ENCODE measurements at places on chromosomes 7 and 10. TPM values are rescaled to one million over a fixed set of nuclear protein-coding genes. Genes with fewer than 3 reads are reported as not detected.

DNA sequence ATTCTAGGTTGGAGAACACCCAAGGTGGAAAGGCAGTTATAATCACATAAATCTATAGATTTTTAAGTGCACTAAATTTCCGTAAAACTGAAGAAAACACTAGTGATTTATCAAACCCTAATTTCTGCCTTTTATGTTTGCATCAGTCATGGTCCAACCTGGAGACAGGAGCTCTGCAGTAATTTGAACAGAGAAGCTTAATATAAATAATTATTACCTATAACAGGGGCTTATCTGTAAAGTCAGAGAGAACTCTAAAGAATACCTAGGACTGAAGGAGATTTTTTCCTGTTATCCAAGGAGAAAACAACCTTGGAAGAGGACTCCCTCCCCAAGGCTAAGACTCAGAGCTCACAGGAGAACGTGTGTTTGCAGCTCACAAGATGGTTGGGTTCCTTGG lies 95.1 kb downstream of the MPP7 start:
- no peak for DNase-seq

The ADAM22 gene
- 76.2 TPM for total RNA-seq

DNA sequence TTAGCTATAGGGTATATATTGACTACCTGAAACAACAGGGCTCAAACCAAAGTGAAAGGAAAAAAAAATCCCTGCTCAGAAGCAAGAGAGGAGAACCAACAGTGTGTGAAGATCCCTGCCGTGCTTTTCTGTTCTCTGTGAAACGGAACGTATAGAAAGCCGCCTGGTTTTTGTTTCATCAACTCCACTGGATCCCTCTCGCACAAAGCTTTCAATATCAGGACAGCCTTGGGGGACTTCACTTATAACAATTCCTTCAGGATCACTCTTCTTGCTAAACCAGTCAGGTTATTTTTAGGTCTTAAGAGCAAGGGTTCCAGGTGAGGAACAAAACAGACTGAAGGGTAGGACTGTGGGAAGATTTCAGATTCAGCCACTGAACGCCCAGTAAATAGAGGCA lies 151.1 kb upstream of the CACNA2D1 start:
- no peak for DNase-seq

DNA sequence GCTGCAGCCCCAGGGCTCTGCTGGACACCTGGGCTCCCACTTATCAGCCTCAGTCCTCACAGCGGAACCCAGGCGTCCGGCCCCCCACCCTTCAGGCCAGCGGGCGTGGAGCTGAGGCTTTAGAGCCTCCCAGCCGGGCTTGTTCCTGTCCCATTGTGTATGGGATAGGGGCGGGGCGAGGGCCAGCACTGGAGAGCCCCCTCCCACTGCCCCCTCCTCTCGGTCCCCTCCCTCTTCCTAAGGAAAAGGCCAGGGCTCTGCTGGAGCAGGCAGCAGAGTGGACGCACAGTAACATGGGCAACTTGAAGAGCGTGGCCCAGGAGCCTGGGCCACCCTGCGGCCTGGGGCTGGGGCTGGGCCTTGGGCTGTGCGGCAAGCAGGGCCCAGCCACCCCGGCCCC lies 2.7 kb downstream of the NOS3 start:
- no peak for DNase-seq

GRCh38 chr7:132654150-132654549 lies 77.9 kb upstream of the PLXNA4 start:
- DNase-seq = no peak

DNA sequence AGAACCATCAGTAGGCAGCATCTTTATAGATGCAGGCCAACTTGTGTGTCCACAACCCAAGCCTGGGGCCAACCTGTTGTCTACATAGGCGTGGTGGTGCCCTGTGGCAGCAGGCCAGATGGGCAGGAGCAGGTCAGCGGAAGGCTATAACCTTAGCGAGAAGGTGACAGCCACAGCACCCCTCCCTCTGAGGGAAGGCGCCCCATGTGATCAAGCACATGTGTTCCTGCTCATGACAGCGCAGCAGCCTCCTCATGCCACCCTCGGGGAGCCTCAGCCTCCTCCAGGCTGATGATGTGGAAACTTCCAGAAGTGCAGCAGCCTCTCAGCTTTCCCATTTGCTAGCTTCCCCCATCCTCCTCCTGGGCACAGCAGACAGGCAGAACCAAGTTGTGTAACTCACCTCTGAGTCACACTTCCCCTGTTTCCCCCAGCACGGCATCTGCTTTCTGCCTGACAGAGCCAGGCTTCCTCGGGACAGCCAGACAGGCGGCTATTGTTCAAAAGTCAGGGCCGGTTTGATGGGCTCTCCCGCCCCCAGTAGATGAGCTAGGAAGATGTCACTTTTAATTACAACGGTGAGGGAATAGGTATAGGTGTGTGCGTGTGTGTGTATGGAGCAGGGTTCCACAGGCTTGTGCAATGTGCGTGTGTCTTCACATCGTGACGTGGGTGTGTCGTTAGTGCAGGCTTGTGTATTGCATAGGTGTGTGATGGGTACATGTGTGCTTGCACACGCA lies 312.0 kb upstream of the ZMIZ1 start:
- peak; percentile 38 for DNase-seq

GRCh38 chr10:4373098-4373497 lies 452.9 kb upstream of the AKR1E2 start:
- DNase-seq = no peak

DNA sequence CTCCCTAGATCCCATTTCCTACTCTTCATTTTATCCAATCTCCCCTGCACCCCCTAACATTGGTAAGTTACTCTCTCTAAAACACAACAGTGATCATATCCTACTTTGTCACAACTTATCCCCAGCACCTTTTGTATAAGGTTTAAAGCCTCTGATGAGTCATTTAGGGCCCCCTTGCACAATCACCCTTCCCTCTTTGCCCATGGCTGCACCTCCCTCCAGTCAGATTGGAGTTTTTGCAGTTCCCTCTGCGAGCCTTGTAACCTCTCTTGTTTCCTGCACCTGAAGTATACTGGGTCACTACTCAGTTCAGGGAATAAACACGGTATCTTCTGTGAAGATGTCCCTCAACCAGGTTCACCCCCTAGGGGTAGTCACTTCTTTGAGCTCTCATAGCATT lies 55.9 kb upstream of the ADRB1 start:
- DNase-seq = no peak

DNA sequence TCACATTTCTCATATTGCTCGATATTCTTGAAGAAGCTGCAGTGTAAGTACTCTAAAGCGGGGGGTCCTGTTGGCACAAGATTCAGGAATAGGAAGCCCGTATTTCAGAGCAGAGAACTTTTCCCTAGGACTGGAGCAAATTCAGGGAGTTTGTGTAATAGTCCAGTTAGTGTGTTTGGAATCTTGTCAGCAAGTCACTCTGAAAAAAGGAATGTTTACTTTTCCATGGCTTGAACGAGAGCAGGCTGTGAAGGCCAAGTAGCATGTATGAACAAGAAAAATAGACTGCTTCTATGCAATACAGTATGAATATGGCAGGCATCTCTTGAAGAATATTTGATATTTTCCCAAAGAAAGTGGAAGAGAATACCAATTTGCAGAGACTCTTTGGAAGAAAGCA lies 39.8 kb downstream of the CDC123 start:
- DNase-seq = no peak

- no peak for DNase-seq
Observed at GRCh38 chr10:21980691-21981090, 22.8 kb downstream of the DNAJC1 start.

- no peak for DNase-seq
Observed at GRCh38 chr10:122018951-122019413, 30.0 kb downstream of the TACC2 start.

DNA sequence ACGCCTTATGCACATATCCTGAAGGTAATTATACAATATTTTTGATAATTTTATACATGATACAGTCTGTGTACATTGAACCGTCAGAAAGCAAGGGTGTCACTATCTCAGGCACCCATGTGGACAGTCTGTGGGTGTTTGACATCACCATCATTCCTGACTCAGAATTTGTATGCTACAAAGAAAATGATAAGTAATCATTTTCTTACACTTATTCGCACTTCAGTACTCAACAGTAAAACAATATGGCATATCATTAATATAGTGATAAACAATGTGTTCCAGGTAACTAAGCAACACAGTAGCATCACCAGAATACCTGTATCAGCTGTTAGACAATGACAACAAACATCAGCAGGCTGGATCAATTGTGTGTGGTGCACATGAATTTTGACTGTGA lies 17.9 kb downstream of the HECW1 start:
- no peak for DNase-seq

GRCh38 chr7:103121641-103122040 lies 27.3 kb downstream of the NAPEPLD start:
- DNase-seq = no peak

DNA sequence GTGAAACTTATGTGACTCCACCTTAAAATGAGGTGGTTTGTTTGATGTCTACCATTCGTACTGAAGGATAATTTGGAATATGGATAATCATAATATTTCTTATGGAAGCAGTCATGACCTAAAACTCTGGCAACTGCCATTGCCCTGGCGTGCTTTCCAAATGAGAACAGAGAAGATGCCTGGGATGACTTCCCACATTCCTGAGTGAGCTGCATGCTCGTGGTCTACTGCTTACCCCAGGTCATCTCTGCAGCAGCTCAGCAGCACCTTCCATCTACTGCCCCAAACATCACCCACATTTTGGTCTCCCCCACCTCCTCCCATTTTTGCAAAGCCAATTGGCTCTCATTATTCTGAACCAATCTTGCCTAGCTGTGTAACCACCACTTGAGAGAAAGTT lies 40.1 kb downstream of the LYZL1 start:
- DNase-seq = no peak

GRCh38 chr10:88608052-88608732 lies 21.6 kb downstream of the LIPJ start:
- DNase-seq = no peak

The GDF2 gene
- not detected for total RNA-seq

GRCh38 chr10:22230158-22230833 lies 12.5 kb upstream of the EBLN1 start:
- peak; percentile 21 for DNase-seq

GRCh38 chr7:20305726-20306125 lies 25.0 kb upstream of the ITGB8 start:
- no peak for DNase-seq

The CACNB2 gene
- 10.6 TPM for total RNA-seq

The PRSS37 gene
- not detected for total RNA-seq

GRCh38 chr7:123220396-123220795 lies 20.6 kb upstream of the SLC13A1 start:
- no peak for DNase-seq

GRCh38 chr7:135109562-135109961 lies 38.3 kb upstream of the TMEM140 start:
- DNase-seq = no peak

DNA sequence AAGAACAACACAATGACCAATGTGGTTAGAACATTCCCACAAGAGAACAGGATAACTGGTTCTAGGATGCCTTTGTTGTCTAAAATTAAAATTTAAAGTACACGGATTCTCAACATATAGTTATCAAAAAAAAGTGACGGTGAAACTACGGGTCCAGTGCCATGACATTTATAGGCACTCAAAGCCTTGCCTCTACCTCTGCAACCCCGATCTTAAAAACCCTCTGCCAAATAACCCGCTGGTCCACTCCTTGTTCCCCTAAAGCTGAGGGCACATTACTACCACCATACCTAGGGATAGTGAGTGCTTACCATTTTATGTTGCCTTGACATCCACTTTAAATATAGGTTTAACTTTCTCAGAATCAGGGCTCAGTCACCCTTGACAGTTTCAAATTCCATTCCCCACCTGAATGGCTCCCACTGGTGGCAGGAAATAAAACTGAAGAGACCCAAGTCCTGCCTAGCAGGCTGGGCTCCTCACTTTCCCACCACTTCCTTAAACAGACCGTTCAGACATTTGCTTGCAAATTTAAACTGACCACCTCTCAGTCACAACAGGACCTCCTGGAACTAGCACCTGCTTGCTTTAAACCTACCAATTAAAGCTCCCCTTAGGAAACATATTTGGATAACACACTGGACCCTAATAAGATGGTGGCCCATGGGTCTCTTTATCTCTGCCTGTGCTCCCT lies 169.9 kb upstream of the ASAH2 start:
- DNase-seq = no peak

GRCh38 chr10:104080762-104081161 lies 4.9 kb downstream of the COL17A1 start:
- no peak for DNase-seq

The CNNM1 gene
- total RNA-seq = 2.4 TPM

GRCh38 chr10:17547060-17547459 lies 70.1 kb downstream of the HACD1 start:
- DNase-seq = no peak

DNA sequence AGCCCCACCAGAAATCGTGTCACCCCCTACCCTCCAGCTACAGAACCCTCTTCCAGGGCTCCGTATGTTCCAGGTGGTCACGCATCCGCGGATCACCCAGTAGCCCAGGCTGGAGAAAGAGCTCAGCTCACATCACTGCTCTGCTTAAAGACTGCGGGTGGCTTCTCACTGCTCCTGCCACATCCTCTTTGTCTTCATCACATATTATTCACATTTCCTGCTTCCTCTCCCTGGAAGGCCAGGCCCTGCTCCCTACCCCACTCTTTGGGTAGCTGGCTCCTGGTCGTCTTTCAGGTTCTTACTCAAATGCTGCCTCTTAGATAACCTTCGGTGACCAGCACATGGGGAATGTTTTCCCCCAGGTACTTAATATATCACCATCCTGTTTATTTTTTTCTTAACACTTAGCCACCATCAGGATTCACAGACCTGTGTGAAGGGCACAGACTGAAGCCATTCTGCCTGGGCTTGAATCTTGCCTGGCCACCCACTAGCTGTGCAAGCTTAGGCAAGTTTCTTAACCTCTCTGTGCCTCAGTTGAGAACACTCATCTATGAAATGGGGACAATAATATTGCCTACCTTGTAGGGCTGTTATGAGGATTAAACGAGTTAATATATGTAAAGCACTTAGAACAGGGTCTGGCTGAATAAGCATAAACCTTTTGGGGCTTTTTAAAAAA lies 307.8 kb downstream of the PRPF18 start:
- no peak for DNase-seq

DNA sequence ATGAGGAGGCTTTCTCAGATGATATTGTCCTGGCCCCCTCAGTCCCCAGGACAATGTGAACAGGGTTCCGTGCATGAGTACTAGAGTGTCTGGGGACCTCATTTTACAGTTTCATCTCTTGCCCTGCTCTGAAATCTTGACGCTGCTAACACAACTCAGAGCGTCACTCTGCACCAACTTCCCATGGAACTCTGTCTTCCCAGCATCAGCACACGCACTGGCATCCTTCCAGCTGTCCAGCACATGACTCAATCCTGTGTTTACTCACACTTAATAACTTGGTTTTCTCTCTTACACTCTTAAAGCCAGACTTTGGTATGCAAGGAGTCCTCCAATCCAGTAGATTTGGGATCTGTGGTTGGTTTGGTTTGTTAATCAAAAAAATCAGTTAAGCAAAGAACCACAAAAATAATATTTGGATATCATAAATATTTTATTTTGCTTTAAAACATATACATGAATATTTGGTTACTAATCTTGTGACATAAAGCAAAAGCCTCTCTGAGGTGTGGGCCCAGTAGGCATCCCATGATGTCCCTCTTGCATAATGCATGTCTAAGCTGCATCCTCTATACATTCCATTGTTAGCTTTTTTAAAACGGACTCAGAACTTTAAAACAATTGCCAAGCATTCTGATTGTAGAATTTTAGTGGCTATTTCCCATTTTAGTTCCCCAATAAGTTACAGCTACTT lies 131.0 kb downstream of the CXCL12 start:
- no peak for DNase-seq

GRCh38 chr10:21278491-21279216 lies 246.8 kb downstream of the SKIDA1 start:
- DNase-seq = peak; percentile 42

The VENTX gene
- total RNA-seq = not detected

All from frontal cortex (tissue), 4 donors.